ENCODE measurements at places on chromosomes 1 and 21. TPM values are rescaled to one million over a fixed set of nuclear protein-coding genes. Genes with fewer than 3 reads are reported as not detected.

The FAM151A gene
- not detected for total RNA-seq

DNA sequence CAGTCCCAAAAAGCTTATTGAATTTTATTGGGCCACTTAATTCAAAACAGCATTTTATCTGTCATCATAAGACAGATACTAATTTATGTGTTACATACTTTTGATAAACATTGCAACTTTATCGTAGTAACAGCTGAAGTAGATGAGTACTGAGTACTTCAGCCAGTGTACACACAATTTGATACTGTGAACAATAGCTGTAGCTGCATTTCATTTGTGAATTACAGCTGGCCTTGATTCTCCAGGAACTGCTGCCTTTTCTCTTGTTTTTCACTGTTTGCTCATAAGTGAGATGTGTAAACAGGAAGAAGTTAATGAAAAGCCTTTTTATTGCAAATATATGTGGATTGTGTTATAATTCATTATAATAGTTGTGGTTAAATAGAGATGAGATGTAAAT, 10.2 kb downstream of the UAP1 start:
- no peak for DNase-seq

The KIF2C gene
- 1.7 TPM for total RNA-seq

The GPR52 gene
- total RNA-seq: 2.6 TPM

DNA sequence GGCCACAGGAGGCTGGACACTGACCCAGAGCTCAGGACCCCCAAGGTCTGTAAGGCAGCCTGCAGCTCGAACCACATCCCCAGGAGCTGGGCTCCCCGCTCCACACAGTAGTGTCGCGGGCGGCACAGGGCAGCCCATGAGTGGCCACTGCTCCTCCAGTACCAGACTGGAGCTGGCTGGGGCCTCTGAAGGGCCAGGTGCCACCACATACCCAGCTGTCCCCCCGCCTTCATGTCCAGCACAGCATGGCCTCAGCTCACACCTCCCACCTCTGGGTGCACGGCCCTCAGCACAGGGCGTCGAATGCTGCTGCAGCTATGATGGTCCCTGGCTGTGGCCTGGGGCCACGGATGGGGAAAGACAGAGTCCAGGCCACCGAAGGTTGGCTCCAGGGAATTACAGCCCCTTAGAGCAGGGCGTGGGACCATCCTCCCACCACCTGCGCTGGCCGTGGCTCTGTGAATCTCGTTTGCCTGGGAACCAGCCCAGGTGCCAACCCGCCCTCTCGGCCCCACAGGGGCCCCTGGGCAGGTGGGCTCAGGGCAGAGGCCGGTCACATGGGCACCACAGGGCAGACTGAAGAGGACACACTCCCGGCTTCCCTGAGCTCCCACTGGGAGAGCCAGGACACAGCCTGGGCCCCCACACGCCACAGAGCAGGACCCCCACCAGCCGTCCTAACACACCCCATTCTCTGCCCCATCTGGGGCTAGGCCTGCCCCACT, 2.1 kb upstream of the TNFRSF4 start:
- DNase-seq: no peak

DNA sequence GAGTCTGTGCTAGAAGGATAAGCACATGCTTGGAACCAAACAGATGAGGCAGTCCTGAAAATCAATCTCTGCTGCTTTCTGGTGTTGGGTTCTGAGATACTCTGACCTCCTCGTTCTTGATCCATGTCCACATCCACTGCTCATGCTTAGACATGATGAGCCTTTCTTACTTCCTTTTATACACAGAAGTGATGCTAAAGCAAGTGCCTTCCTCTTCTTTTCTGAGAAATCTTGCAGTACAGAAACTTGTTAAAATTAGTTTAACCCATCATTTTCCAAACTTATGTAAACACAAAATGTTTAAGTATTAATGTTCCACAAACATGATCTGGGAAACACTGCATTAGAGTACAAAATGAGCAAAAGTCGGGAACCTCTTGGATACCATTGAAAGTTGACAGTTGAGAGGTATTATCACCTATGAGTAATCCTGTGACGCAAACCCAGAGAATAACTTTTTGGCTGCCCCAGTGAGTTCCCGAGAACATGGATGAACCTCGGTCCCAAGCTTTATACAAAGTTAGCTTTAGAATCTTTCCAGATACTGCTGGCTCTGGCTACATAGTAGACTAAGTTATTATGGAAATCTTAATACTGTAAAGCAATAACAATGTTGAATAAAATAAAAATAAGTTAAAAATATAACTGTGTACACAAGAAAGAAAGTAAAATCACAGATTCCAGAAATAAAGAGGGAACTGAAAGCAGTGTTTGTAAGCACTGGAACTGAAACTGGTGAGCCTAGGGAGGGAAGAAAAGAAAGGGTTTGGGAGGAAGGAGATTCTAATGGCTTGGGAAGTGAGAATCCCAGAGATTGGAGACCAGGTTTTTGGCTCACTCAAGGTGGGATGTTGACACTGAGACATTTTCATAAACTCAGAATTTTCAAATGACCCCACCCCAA, 429.3 kb upstream of the RUNX1 start:
- no peak for DNase-seq

DNA sequence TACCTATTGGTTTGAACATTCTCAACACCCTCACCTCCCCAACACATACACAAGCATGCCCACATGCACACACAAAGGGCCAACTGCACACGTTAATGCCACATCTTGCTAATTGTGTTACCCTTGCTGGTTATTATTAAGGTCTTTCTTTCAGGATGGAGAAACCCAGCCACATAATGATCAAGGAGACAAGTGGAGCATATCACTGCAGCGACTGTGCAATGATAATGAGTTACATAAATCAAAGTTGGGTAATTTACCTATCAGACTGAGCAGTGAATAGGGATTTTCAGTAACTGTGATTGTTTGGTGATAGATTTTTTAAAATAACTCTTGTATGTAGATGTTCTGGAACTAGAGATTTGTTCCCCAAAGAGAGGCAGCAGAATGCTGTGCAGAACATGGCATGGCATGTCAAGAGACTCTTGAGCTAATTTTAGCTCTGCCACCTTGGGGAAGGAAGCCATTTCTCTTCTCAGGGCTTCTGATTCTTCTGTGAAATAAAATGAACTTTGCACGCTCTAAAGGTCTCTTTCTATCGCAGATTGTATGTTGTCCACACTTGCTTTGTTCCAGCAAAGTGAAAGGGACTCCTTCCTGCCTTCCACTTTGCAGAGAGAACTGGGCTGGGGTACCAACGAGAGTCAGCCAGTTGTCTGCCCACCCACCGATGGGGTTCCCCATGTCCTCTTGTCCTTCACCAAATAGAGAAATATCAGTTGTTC, 126.0 kb upstream of the CAMK1G start:
- DNase-seq: no peak

The CD244 gene
- 4.5 TPM for total RNA-seq

The S100A7 gene
- total RNA-seq: not detected

The GUCA2B gene
- not detected for total RNA-seq

- no peak for DNase-seq
Observed at GRCh38 chr1:158076441-158076840, 83.0 kb downstream of the KIRREL1 start.

- no peak for DNase-seq
Observed at GRCh38 chr1:209831615-209832014, 3.8 kb downstream of the UTP25 start.

GRCh38 chr21:25329227-25329825, 278.0 kb downstream of the MRPL39 start:
- no peak for DNase-seq

Data from lower lobe of right lung (tissue), 2 donors.